Stimulated activated CD4-positive, alpha-beta T cell treated with anti-CD3 and anti-CD28 coated beads, Interleukin-12 subunit alpha, Interleukin-12 subunit beta, amount 100 ng/mL, for 24 hours (primary cell): ENCODE measurements at places on chromosomes 12 and 14.

DNA sequence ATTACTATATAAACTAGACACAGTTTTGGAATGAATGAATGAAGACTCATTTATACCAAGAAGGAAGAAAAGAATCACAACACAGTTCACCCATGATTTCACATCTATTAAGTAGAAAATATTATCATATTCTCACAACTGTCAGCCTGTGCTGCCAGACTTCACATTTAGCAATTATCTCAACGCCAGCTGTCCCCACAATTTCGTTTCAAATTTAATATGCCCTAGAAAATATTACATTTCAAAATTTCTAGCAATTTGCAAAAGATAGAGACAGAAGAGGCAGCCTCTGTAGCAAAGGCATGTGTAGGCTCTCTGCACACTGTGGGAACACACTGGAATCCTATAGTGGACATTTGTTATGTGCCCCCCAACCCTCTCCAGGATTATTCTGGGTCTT lies 83.6 kb downstream of the ANKS1B start:
- DNase-seq, result no peak

DNA sequence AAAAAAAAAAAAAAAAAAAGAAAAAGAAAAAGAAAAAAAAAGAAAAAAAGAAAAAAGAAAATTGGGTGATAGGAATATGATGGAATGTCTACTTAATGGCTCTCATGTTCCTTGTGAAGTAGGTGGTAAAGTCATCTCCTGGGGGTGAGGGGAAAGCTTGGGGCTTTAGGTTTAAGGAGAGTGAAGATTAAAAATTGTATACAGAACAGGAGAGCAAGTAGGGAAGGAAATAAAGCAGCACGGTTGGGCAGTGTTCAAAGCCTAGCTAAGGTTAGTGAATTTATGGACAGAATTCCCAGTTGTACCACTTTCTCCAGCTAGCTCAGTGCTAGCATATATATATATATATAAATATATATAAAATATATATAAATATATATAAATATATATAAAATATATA lies 40.0 kb upstream of the SLC2A13 start:
- DNase-seq, result no peak

GRCh38 chr14:26525085-26525484 lies 72.7 kb downstream of the NOVA1 start:
- no peak for DNase-seq

GRCh38 chr12:79420146-79420618 lies 270.6 kb downstream of the PAWR start:
- no peak for DNase-seq
